ENCODE measurements at places on chromosomes 5 and 9. TPM values are rescaled to one million over a fixed set of nuclear protein-coding genes. Genes with fewer than 3 reads are reported as not detected.
A peak's percentile ranks its signal among the peaks of the same experiment; 100 is the strongest.

The DAB2 gene
- polyA plus RNA-seq = 10.5 TPM

DNA sequence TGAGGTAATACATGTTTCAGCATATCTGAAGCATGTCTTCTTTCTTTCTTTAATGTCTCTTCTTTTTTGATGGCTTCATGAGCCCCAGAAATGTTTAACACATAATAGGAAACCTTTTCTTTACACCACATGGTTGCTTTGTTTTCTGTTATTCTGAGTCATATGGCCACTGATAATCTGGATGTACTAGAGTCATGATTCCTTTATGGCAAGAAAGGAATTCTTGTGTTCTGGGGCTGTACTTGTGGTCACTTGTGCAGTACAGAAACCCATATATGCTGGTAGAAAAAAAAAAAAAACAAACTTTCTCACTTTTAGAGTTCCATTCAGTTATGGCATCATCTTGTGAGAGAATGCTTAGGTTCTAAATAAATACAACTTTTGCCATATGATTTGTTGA is 1669.3 kb upstream of the CDH9 start:
- no peak for DNase-seq

The SPATA31C1 gene
- polyA plus RNA-seq = not detected

The ST6GALNAC6 gene
- 15.8 TPM for polyA plus RNA-seq

DNA sequence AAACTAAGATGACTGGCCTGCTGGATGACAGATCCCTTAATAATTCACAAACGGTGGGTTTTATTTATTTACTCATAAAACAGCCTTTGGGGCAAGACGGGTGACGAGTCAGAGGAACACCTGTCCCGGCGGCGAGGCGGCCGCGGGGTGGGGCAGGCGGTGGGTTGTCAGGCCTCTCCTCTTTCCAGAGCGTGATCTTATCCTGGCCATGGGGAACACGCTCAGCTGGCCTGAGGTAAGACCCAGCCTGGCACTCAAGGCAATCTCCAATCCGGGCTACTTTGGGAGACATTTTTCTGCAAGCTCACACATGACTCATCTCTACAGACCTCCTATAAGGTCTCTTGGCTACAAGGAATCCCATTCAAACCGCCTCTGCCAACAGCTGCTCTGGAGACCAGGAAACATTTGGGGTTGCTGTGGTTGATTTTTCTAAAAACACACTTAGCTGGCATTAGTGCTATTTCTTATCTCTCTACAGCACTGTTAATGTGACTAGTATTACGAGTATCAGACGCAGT is 6.3 kb downstream of the RAPGEF1 start:
- DNase-seq = peak; percentile 88

The SLC36A3 gene
- not detected for polyA plus RNA-seq

The LPCAT1 gene
- 59.9 TPM for polyA plus RNA-seq

The RELL2 gene
- 6.5 TPM for polyA plus RNA-seq

GRCh38 chr5:172371684-172372083 is 82.6 kb downstream of the SH3PXD2B start:
- no peak for DNase-seq

The STPG3 gene
- polyA plus RNA-seq = not detected
